IMR-90 (cell line): ENCODE measurements at places on chromosomes 12 and 14. TPM values are rescaled to one million over a fixed set of nuclear protein-coding genes. Genes with fewer than 3 reads are reported as not detected.
A peak's percentile ranks its signal among the peaks of the same experiment; 100 is the strongest.

DNA sequence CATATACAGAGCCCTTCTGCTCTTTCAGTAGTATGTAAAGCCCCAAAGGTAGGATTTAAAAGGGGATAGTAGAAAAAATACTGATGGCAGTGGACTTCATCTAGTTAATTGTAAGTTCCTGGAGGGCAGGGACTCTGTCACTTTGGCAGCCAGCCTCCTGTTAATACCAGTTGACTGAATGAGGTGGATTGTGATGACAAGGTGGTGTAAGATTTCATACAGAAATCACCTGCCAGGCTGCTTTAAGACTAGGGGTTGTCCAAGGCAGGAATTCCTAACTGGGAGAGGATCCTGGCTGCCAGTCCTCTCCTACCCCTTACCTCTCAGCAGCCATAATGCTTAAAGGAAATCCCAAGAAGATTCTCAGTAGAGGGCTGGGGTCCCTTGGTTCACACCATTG is 7.3 kb downstream of the DYRK2 start:
- no peaks in the 10 kb centered on the region for H3K27me3 ChIP-seq
- DNase-seq = no peak
- peaks cover 20% of the 10 kb centered on the region for H3K36me3 ChIP-seq

- no peaks in the 10 kb centered on the region for H3K36me3 ChIP-seq
- 0 out of 2 replicates have a peak, but pooled peaks cover 2% of the 10 kb centered on the region for H3K4me1 ChIP-seq
- no peak overlapping the region for H3K27ac ChIP-seq
- H3K4me3 ChIP-seq = no peak overlapping the region
Observed at GRCh38 chr12:21697904-21698630, 40.4 kb upstream of the LDHB start.

GRCh38 chr14:76311079-76311758 is 64.7 kb upstream of the ESRRB start:
- no peaks in the 10 kb centered on the region for H3K36me3 ChIP-seq
- H3K4me3 ChIP-seq = no peak overlapping the region
- H3K27ac ChIP-seq = no peak overlapping the region
- DNase-seq = no peak
- H3K4me1 ChIP-seq = no peaks in the 10 kb centered on the region
- H3K27me3 ChIP-seq = peaks cover 27% of the 10 kb centered on the region

DNA sequence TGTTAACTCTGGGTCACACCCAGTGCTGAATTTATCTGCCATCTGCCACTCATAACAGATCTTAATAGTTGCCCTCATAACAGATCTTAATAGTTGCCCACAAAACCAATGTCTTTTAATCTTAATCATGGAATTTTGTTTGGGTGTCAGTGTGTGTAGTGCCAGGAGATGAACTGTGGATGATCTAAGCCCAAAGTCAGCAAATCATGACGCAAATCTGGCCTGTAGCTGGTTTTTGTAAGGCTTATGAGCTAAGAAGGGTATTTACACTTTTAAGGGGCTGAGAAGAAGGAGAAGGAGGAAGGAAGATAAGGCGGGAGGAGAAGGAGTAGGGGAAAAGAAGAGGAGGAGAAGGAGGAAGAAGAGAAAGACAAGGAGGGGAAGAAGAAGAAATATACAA is 10.0 kb upstream of the IL26 start:
- H3K4me3 ChIP-seq = no peak overlapping the region
- peak; percentile 46 for DNase-seq
- H3K27ac ChIP-seq = no peak overlapping the region
- H3K36me3 ChIP-seq = no peaks in the 10 kb centered on the region
- H3K27me3 ChIP-seq = peaks cover 6% of the 10 kb centered on the region; the same call in 1 of the 2 replicates

Gene CD4
- 4.2 and 5.7 TPM in 2 replicates for total RNA-seq

Gene KCNJ8
- 13.9 and 15.8 TPM in 2 replicates for total RNA-seq

DNA sequence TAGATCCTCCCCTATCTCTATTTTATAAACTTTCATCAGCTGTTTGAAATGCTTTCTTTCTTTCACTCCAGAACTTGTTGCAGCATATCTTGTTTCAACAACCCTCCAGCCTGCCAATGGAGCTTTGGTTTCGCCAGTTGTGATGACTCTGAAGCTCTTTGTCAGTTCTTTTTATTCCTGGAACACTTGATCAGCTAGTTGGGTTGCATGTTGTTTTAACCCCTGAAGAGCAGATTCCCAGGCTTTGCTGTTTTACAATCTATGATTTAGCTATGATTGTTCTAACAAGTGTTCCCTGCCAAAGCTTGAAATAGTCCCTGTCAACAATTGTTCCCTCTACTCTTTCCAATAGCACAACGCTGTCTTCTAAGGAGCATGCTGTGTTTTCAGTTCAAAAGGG is 50.6 kb upstream of the FUT8 start:
- peak; percentile 90 for DNase-seq
- no peak overlapping the region for H3K4me3 ChIP-seq
- peak overlapping the region; percentile 58; the same call in 1 of the 2 replicates for H3K27ac ChIP-seq
- H3K27me3 ChIP-seq = no peaks in the 10 kb centered on the region
- no peaks in the 10 kb centered on the region for H3K4me1 ChIP-seq

Gene HOXC4
- total RNA-seq = under 0.01 TPM in 1 of 2 replicates, not detected in the other

Gene BRI3BP
- total RNA-seq = 2.5 and 4.2 TPM in 2 replicates

DNA sequence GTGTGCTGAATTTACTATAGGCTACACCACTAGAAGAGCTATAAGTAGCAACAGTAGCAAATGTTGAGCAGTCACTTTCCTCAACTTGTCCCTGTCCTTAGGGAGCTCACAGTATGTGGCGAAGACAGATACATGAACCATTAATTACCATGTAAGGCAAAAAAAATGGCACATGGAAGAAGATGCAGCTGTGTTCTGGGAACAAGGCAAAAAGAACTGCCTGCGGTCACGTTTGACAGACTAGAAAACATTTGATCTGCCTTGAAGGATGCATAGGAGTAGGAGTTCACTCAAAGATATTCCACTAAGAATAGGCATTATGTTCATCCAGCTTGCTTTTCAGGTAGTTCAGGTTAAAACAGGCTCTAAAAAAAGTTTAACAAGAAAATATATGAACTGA is 46.5 kb upstream of the IFNG-AS1 start:
- peaks cover 2% of the 10 kb centered on the region; the same call in 1 of the 2 replicates for H3K27me3 ChIP-seq
- no peaks in the 10 kb centered on the region for H3K36me3 ChIP-seq
- peaks cover 4% of the 10 kb centered on the region; the same call in 1 of the 2 replicates for H3K4me1 ChIP-seq
- DNase-seq = no peak
- H3K4me3 ChIP-seq = no peak overlapping the region

Gene MIP
- not detected in 2 replicates for total RNA-seq

DNA sequence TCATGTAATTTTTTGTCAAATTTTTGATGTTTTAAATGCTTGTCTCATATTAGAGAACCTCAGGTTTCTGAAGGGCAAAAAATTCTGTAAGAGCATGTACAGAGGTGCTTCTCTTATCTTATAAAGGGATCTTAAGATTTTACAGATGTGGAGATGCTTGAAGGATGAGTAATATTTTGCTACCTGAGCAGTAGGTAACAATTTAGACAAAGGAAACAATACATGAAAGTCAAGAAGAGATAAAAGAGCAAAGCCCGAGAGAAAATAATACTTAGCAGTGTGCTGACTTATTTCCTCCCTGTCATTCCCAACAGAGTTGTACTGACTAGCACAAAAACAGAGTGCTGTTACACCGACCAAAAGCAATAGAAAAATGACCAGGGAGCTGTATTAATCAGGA is 98.1 kb upstream of the PTPRR start:
- no peak for DNase-seq
- H3K4me3 ChIP-seq = no peak overlapping the region
- no peaks in the 10 kb centered on the region for H3K27me3 ChIP-seq
- no peaks in the 10 kb centered on the region for H3K36me3 ChIP-seq
- H3K27ac ChIP-seq = no peak overlapping the region
- no peaks in the 10 kb centered on the region for H3K4me1 ChIP-seq

Gene GLT8D2
- 30.8 and 33.5 TPM in 2 replicates for total RNA-seq

Gene CPM
- 7.2 and 8.8 TPM in 2 replicates for total RNA-seq

DNA sequence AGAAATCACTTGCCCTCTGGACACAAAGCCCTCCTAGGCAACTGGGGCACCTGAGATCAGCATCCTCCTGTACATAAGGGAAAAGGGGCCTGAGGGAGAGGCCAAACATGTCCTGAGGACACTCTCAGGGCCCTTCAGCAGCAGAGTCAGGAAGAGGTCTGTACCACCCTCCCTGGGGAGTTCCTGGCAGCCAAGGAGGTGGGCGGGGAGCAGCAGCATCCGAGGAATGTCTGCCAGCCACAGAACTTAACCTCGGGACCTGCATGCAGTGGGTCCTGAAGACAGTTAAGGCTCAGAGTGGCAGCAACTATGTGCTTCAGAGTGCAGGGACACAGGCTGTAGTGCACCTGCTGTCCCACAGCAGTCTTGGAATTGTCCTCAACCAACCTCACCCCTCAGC is 62.1 kb downstream of the SPTB start:
- no peaks in the 10 kb centered on the region for H3K4me1 ChIP-seq
- H3K27me3 ChIP-seq = peaks cover 63% of the 10 kb centered on the region
- no peak overlapping the region for H3K27ac ChIP-seq
- no peak for DNase-seq
- no peaks in the 10 kb centered on the region for H3K36me3 ChIP-seq
- no peak overlapping the region for H3K4me3 ChIP-seq

DNA sequence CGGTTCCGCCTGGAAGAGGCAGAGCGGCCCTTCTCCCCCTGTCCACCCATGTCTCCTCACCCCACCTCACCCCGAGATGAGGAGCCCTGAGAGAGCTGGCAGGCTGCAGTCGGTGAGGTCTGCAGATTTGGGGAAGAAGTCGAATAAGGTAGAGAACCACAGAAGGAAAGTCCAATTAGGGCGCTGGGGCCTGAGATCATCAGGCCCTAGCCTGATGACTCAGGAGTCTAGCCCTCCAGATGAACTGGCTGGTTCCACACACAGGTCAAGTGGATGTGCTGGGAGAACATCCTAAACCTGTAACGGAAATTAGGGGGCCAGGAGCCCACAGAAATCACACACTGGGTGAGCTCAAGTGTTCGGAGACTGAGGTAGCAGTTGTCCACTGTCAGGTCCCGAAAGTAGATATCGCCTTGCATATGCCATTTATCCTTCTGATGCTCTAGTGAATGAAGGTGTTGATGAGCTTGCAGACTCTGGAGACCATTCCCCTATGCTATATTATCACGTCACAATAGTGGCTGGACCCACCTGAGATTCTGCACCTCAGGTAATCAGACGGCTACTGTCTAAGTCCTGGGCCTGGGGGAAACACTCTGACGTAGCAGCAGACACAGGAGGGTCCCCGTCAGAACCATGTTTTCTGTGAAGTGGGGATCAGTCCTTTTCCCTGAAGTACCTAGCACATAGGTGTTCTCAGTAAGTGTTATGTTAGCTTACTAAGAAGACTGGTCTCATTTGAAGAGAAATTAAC is 886 bp upstream of the METTL17 start:
- H3K36me3 ChIP-seq = peaks cover 9% of the 10 kb centered on the region
- H3K4me3 ChIP-seq = peak overlapping the region; percentile 10; the same call in 1 of the 2 replicates
- H3K27ac ChIP-seq = peak overlapping the region; percentile 74
- no peaks in the 10 kb centered on the region for H3K27me3 ChIP-seq
- DNase-seq = no peak
- peaks cover 8% of the 10 kb centered on the region for H3K4me1 ChIP-seq

Gene GALNT6
- total RNA-seq = 21.4 and 23.7 TPM in 2 replicates

GRCh38 chr12:75642226-75642625 is 130.8 kb upstream of the KRR1 start:
- no peak overlapping the region for H3K4me3 ChIP-seq
- no peaks in the 10 kb centered on the region for H3K36me3 ChIP-seq
- no peak overlapping the region for H3K27ac ChIP-seq
- peaks cover 2% of the 10 kb centered on the region; the same call in 1 of the 2 replicates for H3K4me1 ChIP-seq
- H3K27me3 ChIP-seq = no peaks in the 10 kb centered on the region

- H3K4me3 ChIP-seq = no peak overlapping the region
- DNase-seq = no peak
- H3K36me3 ChIP-seq = no peaks in the 10 kb centered on the region
- no peak overlapping the region for H3K27ac ChIP-seq
- H3K27me3 ChIP-seq = no peaks in the 10 kb centered on the region
- no peaks in the 10 kb centered on the region for H3K4me1 ChIP-seq
Observed at GRCh38 chr12:34391771-34392581, 369.7 kb downstream of the ALG10 start.

- peaks cover 9% of the 10 kb centered on the region for H3K4me1 ChIP-seq
- peak; percentile 43 for DNase-seq
- peak overlapping the region; percentile 16; the same call in 1 of the 2 replicates for H3K27ac ChIP-seq
- H3K27me3 ChIP-seq = no peaks in the 10 kb centered on the region
Observed at GRCh38 chr12:124626971-124627411, 59.6 kb upstream of the NCOR2 start.

Gene TMEM63C
- under 0.01 TPM in 1 of 2 replicates, not detected in the other for total RNA-seq

Gene ACSS3
- total RNA-seq = 1.4 and 2.0 TPM in 2 replicates

- no peak overlapping the region for H3K27ac ChIP-seq
- H3K36me3 ChIP-seq = no peaks in the 10 kb centered on the region
- H3K4me3 ChIP-seq = no peak overlapping the region
- H3K27me3 ChIP-seq = peaks cover 6% of the 10 kb centered on the region
- DNase-seq = no peak
Observed at GRCh38 chr12:32515137-32515873, 115.9 kb downstream of the FGD4 start.

DNA sequence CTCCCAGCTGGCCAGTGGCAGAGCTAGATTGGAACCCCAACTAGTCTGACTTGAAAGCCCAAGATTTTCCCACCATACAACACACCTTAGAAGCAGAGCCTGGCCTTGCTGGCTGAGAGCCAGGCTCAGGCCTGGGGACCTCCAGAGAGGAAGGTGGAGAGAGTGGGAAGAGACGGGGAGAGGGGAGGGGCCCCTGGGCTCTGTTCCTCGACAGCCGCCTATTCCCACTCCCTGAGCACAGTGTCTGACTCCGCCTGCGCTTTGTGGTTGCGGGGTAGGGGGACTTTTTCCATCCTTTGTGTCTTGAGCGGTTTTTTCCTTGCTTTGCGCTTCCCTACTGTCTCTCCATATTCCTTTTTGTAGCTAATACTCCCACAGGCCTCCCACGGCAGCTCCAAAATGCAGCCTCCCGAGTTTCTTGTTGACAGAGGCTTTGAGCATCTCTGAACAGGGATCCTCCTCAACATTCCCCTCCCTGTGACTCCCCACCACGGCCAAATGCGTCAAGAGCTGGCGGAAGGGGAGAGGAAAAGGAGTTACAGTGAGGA is 4.0 kb upstream of the KCNH3 start:
- DNase-seq = no peak
- no peak overlapping the region for H3K27ac ChIP-seq
- H3K4me1 ChIP-seq = 0 out of 2 replicates have a peak, but pooled peaks cover 2% of the 10 kb centered on the region
- H3K27me3 ChIP-seq = peaks cover 26% of the 10 kb centered on the region
- no peak overlapping the region for H3K4me3 ChIP-seq
- H3K36me3 ChIP-seq = no peaks in the 10 kb centered on the region

GRCh38 chr12:47882781-47883546 is 21.8 kb downstream of the VDR start:
- peaks cover 20% of the 10 kb centered on the region for H3K4me1 ChIP-seq
- no peaks in the 10 kb centered on the region for H3K27me3 ChIP-seq
- no peak overlapping the region for H3K4me3 ChIP-seq
- H3K27ac ChIP-seq = peak overlapping the region; percentile 1; the same call in 1 of the 2 replicates
- DNase-seq = no peak
- H3K36me3 ChIP-seq = peaks cover 7% of the 10 kb centered on the region

GRCh38 chr12:2672863-2673262 is 121.9 kb upstream of the FKBP4 start:
- no peak overlapping the region for H3K27ac ChIP-seq
- DNase-seq = no peak
- peaks cover 32% of the 10 kb centered on the region for H3K36me3 ChIP-seq
- no peaks in the 10 kb centered on the region for H3K27me3 ChIP-seq

Gene JPH4
- total RNA-seq = not detected in 2 replicates

- DNase-seq = no peak
- H3K27ac ChIP-seq = no peak overlapping the region
- H3K4me1 ChIP-seq = 0 out of 2 replicates have a peak, but pooled peaks cover 2% of the 10 kb centered on the region
- H3K27me3 ChIP-seq = peaks cover 2% of the 10 kb centered on the region
Observed at GRCh38 chr12:111359231-111359913, 9.5 kb downstream of the PHETA1 start.
